Naive B cell (primary cell): ENCODE measurements at places on chromosomes 1 and 21.

GRCh38 chr1:231395998-231396390, 26.1 kb downstream of the EGLN1 start:
- DNase-seq, result no peak

DNA sequence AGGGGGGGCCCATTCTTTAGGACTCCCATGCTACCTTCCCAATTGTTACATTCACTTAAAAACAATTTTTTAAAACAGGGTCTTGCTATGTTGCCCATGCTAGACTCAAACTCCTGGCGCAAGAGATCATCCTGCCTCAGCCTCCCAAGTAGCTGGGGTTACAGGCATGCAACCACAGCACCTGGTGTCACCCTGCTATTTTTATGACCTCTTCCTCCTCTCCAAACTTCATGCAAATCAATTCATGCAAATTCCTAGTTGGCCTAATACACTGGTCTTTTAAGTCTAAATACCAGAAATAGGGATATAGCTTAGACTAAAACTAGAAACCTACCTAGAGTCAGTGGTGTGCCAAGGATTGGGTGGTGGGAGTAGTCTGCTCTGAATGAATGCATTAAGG, 30.1 kb downstream of the CDKN2C start:
- peak; percentile 30 for DNase-seq

- DNase-seq, result no peak
Observed at GRCh38 chr1:184014271-184014670, 23.3 kb downstream of the COLGALT2 start.

DNA sequence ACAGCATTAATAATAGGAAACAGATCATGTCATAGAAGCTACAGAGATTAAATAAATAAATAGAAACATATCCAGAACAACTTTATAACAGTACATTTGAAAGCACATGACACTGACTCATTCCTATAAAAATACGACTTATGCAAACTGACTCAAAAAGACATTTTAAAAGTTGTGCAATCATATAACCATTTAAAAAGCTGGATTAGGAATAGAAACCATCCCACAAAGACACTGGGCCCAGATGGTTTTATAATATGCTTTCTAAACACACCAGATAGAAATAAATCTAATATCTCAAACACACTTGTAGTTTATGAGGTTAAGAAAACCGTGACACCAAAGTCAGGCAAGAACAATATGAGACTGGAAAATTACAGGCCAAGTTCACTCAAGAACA, 47.6 kb downstream of the MATN1 start:
- DNase-seq, result no peak

DNA sequence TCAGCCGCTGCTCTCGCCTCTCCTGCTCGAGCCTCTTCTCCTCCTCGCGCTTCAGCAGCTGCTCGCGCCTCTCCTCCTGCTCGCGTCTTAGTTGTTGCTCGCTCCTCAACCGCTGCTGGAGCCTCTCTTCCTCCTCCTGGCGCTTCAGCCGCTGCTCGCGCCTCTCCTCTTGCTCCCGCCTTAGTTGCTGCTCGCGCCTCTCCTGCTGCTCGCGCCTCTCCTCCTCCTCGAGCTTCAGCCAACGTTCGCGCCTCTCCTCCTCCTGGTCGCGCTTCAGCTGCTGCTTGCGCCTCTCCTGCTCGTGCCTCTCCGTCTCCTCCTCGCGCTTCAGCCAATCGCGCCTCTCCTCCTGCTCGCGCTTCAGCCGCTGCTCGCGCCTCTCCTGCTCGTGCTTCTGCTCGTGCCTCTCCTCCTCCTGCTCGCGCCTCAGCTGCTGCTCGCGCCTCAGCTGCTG, 3.7 kb downstream of the TCHH start:
- DNase-seq, result no peak

DNA sequence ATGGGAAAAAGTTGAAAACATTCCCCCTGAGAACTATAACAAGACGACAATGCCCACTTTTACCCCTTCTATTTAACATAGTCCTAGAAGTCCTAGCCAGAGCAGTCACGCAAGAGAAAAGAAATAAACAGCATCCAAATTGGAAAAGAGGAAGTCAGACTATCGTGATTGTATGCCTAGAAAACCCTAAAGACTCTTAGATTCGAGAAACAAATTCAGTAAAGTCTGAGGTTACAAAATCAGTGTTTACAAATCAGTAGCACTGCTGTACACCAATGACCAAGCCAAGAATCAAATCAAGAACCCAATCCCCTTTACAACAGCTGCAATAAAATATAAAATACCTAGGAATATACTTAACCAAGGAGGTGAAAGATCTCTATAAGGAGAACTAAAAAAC, 72.4 kb downstream of the POU2F1 start:
- no peak for DNase-seq

GRCh38 chr1:196887515-196888239, at the start of gene CFHR4:
CFHR4 (plus strand) TSS chr1:196888052; CDS start chr1:196888151, 99 bp downstream.
- no peak for DNase-seq

DNA sequence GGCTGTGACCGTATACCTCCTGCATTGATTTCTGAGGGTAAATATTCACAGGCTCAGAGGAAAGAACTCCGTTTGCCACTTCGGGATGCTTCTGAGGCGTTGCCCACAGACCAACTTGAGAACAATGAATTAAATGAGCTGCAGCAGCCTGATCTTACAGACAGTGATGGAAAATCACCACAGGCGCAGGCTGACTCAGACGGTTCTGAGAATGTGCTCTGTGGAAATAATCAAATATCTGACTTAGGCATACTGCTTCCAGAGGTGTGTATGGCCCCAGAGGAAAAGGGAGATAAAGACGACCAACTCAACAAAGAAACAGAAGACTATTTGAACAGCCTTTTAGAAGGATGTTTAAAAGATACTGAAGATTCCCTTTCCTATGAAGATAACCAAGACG, 76.7 kb upstream of the SCCPDH start:
- no peak for DNase-seq

GRCh38 chr1:62628506-62628905, 31.2 kb downstream of the ANGPTL3 start:
- no peak for DNase-seq

DNA sequence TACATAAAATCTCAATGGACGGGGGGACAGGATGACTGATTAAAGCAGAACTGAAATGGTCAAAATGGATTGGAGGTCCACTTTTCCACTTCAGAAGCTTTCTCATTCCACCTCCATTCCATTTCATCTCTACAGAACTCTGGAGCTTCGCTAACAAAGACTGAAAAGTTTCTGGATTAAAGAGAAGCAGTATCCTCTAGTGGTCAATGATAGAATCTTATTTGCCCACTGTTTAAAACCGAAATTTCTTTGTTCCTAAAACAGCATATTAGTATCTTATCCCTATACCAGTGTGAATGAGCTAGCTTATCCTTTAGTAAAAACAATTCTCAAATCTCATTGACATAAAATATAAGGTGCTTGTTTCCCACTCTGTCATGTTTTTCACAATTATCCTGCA, 890.6 kb downstream of the KCNT2 start:
- no peak for DNase-seq

DNA sequence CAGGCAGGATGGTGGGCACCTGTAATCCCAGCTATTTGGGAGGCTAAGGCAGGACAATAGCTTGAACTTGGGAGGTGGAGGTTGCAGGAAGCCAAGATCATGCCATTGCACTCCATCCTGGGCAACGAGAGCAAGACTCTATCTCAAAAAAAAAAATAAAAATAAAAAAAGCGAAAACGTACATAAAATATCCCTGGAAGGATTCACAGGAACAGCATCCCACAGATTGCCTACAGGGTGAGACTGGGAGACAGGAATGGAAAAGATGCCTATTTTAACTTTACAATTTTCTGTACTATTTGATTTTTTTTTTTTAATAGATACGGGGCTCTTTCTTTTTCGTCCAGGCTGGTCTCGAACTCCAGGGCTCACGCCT, 604 bp upstream of the NBPF3 start:
- DNase-seq, result no peak

GRCh38 chr21:17393413-17393812, 119.4 kb upstream of the CXADR start:
- no peak for DNase-seq

DNA sequence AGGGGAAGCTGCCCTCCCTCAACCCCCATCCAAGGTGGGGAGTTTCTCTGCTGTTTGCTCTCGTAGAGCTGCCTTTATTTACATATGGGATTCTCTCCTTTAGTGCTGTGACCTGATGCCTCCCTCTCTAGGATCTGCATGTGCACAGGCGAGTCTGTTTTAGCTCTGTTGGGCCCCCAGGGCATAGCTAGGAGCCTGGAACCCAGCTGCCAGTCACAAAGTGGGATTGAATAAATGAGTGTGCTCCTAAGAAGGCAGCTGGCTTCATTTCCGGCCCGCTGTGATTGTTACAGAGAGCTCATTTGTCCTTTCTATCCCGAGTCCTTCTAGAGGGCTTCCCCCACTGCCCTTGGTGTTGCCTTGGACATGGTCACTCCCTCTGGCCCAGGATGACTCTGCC, 176.6 kb downstream of the GRIK3 start:
- no peak for DNase-seq
